ENCODE measurements at places on chromosomes 11 and 22.

DNA sequence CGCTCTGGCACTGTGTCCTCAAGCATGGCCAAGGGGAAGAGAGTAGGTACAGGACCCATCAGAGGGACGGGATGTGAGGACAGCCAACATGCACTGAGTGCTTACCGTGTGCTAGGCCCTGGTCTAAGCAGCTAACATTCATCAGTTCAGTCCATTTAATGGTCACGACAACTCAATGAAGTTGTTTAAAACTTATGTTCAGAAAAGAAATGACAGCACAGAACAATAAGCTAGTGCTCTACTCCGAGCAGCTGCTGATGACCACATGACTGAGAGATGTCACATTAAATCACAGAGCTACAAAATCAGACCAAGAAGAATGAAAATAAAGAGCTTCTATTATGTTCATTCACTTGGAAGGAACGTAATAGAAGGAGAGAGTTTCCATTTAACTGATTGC is 26.3 kb downstream of the PRDM10 start:
- DNase-seq: peak; percentile 75

DNA sequence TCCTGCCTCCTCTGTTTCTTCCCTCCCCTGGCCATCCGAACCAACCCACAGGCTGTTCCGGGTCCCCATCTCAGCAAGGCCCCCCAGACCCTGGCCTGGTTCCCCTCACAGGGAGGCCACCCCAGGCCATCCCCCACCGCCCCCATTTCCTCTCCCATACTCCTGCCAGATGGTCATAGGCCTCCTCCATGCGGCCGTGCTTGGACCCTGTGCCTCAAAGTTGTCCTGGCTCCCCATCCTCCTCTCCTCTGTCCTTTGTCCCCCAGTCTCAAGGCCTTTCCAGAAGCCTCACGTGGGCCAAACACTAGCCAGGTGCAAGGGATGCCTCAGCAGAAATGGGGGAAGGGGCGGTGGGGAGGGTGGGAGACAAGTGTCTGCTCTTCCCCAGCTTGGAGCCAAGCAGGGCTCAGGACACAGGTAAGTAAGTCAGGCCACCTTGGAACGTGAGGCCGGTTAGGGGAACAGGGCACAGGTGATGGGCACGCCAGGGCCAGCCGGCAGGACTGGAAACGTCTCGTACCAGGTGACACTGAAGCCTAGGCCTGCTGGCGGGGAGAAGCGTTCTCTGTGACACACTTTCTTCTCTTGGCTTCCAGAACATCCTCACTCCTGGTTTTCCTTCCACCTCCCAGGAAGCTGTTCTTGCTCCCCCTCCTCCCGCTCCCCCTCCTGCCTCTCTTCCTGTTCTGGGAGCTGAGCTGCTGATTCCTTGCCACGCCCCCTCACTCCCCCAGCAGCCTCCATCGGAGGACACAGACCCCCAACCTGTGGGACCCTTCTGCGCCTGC is 31.5 kb upstream of the SLC22A12 start:
- no peak for DNase-seq

DNA sequence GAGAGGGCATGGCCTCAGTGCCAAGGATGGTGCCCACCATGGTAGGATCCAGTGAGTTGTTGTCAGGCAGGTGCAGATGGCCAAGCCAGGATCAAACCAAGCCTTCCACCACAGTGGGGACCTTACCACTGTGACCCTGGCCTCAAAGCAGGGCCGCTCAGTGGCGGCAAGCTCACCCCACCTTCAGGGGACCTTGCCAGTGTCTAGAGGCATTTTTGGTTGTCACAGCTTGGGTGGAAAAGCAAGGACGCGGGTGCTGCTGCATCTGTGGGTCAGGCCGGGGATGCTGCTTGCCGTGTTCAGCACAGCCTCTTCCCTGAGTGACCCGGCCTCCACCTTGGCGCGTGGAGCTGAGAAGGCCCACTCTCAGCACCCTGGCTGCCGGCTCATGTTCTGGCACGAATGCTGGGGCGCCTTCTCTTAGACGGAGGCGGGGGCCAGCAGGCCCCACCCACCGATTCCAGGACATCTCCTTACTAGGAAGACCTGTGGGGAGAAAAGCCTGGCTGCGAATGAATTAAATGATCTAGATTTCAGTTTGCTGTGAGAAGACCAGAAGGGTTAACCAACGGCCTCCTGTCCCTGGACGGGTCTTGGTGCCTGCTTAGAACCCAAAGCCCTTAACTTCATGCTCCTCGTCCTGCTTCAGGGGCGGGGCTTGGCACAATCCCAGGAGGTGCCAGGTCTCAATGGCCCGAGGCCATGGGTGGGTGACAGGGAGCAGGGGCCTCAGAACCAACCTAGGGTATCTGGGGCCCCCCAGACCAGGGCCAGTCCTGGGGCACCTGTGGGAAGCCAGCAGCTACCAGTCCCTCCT is 18.9 kb downstream of the TRMU start:
- no peak for DNase-seq

DNA sequence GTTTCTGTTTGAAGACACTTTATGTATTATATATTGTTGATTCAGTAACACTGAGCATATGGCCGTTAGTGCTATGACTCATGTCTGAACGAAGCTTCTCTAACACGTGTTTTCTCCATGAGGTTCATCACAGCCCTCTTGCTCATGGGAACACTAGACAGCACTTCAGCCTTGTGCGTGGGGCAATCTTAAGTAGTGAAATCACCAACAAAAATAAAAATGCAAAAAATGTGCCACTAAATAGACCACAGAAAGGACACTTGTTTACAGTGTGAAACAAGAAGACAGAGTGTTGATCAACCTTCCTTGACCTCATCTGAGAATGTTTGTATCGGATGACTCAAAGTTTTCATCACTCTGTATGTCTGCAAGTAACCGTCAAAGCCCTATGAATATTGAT is 94.5 kb downstream of the FDX1 start:
- DNase-seq: no peak

DNA sequence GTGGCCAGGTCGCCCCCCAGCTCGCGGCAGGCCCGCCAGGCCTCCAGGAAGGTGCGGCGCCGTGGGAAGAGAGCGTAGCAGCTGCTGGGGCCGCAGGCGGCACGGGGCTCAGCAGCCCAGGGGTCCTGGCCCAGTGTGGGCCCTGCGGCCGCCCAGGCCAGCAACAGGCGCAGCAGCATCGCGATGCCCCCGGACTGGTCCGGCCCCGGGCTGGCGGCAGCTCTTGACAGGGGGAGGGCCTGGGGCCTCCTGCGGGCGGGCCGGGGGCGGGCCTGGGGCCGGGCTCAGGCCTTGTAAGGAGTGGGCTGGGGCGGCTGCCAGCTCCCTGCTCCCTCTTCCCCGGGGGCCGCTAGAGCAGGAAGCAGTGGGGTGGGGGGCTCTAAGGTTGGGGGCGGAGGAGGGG is at the start of gene CD248:
TSS of gene CD248 (minus strand) at position 196 of the 403 bp plus-strand sequence. CDS start at position 179, 17 bp downstream.
- DNase-seq: no peak

GRCh38 chr11:45252134-45252856 is 33.8 kb downstream of the SYT13 start:
- DNase-seq: no peak

DNA sequence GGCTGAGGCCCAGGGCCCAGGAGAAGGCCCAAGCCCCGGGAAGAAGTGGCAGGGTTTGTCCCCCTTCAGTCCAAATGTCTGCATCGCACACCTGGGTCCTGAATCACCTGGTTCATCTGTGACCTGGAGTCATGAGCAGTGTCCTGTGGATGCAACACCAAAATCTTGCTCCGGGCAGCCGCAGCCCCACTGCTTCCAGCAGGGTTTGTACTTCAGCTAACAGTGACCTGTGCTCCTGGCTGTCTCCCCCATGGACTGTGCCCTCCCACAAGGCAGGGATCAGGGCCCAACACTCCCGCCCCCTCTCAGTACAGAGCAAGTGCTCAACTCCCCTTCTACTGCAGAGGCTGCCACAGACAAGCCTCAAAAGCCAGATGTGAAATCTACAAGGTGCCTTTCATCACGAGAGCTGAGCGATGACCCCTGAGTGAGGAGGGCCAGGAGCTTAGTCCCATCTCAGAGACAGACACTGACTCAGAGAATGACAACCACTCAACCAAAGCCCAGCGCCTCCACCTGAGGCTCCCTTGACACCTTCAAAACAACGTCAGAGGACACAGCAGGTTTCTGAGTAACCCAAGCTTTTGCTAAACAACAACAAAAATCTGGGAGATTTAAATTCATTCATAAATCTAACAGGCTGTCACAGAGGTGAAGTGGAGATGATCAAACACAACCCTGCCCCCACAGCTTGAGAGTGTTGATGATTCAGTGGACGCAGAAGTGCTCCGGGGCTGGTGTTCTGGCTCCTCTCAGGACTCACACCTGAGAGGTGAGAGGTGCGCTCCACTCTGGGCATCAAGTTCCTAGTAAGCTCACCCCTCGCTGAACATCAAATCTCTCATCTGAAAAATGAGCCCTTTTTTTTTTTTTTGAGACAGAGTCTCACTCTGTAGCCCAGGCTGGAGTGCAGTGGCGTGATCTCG is 3.4 kb downstream of the KIAA0930 start:
- DNase-seq: no peak

- DNase-seq: peak; percentile 42
Observed at GRCh38 chr11:81644239-81644840, 1089.3 kb downstream of the FAM181B start.

GRCh38 chr11:44464741-44465140 is 100.7 kb upstream of the CD82 start:
- DNase-seq: no peak

- no peak for DNase-seq
Observed at GRCh38 chr11:133835593-133836548, 9.4 kb downstream of the SPATA19 start.

DNA sequence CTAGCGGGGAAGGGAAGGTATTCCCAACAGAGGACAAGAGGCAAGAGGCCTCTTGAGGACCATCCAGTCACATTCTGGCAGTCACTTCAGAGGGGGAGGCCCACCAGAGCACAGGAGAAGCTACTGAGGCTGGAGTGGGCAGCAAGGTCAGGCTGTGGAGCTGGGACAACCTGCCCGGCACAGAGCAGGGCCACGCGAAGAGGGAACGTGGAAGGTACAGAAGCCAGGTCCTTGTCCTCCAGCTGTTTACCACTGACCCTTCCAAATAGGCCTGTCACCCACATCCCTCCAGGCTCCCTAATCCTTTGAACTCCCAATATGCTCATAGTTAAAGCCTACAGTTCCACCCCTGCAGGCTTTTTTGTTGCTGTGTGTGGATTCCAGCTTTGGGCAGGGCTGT is 76.9 kb downstream of the IGLL1 start:
- DNase-seq: no peak

DNA sequence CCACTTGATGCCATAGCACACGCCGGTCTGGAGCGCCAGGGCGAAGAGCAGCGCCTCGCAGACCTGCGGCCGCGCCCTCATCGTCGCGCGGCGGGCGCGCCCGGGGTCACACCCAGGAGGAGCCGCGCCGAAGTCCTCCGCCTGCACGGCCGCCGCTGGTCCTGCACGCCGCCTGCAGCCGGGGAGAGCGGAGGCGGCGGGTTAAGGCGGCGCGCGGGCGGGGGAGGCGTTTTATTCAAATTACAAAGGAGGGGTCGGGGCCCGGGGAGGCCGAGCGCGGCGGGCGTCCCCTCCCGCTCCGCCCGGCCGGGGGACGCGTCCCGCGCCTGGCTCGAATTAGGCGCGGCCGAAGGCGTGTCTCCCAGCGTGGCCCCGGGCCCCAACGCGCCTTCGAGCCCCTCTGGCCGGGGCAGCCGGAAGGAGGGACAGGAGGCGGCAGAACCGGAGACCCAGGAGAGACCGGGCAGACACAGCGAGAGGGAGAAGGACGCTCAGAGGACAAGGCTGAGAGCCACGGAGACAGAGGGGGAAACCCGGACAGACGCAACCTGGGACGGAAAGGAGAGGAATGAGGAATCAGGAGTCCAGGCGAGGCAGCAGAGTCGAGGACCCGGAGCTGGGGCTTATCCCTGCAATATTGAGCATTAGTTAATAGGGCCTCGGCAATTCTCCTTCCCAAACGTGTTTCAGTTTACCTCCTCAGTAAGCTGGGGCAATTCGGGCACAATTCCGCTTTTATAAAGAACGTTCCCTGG is at the start of gene WNT11:
TSS of gene WNT11 (minus strand) at position 176 of the 755 bp plus-strand sequence. CDS start at position 81, 95 bp downstream.
- DNase-seq: no peak

DNA sequence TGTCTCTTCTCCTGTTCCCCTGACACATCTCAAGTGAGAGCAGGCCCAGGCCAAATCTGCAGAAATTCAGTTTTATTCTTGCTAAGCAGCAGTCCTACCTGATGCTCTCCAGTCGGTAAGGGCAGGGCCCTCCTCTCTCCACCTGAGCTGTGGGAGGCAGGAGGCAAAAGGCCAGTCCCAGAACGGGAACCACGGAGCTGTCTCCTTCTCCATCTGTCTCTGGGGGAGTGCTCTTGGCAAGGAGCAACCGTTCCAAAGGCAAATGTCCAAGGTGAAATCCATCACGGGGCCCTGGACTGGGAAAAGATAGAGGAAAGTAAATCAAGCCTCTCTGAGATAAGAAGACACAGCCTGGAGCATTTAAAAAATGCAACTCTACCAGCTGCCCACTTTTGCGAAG is 65.2 kb upstream of the CDON start:
- DNase-seq: no peak

DNA sequence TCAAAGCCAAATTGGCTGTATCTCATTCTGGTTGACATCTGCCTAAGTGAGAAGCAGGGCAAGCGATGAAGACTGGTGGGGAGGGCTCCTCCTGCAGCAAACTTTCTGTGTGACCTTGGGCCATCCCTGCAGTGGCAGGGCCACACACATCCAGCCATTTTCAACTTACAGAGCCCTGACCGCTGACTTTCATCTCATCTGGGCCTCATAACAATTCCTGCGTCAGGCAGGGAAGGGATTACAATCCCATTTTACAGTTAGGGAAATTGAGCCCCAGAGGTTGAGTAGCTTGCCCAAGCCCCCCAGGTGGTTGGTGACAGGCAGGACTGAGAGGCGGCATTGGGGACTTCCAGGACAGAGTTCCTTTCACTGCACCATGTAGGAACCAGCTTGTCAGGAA is 21.9 kb downstream of the TPBGL start:
- no peak for DNase-seq

- DNase-seq: no peak
Observed at GRCh38 chr11:61472282-61472681, 36.3 kb upstream of the LRRC10B start.

GRCh38 chr22:45775569-45776312 is 104.1 kb downstream of the ATXN10 start:
- DNase-seq: no peak

DNA sequence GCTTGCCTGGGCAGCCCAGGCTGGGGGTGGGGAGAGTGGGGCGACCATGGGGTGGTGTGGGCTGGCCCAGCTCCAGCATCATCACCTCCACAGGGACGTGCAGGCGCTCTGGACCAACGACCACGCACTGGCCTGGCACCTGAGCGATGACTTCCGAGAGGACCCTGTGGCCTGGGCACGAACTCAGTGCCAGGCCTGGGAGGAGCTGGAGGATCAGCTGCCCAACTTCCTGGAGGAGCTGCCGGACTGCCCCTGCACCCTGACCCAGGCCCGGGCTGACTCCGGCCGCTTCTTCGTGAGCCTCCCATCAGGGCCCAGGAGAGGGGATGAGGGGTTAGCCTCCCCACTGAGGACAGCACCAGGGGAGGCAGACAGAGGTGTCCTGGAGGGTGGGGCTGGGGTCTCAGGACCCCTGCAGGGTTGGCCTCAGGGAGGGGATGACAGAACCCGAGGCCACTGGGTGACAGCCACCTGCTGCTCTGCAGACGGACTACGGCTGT is 3.8 kb downstream of the SUSD2 start:
- DNase-seq: no peak
